ENCODE measurements at places on chromosomes 16 and 17. TPM values are rescaled to one million over a fixed set of nuclear protein-coding genes. Genes with fewer than 3 reads are reported as not detected.

The MIEF2 gene
- 9.6 TPM for total RNA-seq

The MAPK8IP3 gene
- 37.1 TPM for total RNA-seq

The TBC1D16 gene
- 115 TPM for total RNA-seq

The KRT20 gene
- not detected for total RNA-seq

The ARHGDIG gene
- not detected for total RNA-seq

All from subcutaneous adipose tissue (tissue), 4 donors.